Coronary artery (tissue), 2 donors: ENCODE measurements at places on chromosomes 16 and 17.
A peak's percentile ranks its signal among the peaks of the same experiment; 100 is the strongest.

DNA sequence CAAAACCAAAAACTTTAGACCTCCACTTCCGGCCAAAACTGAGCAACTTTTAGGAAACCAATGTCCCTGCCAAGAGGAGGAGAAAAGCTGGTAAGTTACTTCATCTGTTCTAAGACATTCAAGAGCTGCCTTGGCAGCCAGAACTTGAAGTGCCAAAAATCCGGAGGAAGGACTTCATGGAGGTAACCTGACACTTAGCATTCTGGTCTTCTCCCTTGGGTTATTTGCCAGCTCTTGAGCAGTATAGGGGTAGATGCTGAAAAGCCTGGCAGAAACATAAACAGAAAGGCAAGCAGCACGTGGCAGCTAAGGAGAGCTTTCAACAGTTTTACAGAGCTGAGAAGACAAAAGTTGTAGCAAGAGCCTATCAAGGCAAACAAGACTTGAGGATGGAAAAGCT lies 53.2 kb downstream of the CDYL2 start:
- DNase-seq = no peak

DNA sequence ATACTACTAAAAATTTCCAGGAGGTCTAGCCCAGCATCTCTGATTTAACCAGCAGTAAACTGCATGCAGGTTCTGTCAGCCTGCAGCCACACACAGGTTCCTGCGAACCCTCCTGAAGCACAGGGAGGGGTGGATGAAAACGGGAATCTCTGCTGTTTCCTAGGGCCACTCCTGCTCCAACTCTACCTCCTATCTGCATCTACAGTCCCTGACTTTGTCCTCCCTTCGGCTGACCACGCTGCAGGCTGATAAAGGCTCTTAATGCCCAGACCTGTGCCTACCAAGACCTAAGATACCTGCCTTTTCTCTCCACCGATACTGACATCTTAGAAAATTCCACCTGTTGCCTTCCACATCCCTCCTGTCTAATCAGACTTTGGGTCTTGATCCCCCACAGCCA lies 50.2 kb downstream of the CYTH1 start:
- no peak for DNase-seq

- DNase-seq = no peak
Measured at GRCh38 chr17:45380991-45381390, 51.7 kb downstream of the ARHGAP27 start.

DNA sequence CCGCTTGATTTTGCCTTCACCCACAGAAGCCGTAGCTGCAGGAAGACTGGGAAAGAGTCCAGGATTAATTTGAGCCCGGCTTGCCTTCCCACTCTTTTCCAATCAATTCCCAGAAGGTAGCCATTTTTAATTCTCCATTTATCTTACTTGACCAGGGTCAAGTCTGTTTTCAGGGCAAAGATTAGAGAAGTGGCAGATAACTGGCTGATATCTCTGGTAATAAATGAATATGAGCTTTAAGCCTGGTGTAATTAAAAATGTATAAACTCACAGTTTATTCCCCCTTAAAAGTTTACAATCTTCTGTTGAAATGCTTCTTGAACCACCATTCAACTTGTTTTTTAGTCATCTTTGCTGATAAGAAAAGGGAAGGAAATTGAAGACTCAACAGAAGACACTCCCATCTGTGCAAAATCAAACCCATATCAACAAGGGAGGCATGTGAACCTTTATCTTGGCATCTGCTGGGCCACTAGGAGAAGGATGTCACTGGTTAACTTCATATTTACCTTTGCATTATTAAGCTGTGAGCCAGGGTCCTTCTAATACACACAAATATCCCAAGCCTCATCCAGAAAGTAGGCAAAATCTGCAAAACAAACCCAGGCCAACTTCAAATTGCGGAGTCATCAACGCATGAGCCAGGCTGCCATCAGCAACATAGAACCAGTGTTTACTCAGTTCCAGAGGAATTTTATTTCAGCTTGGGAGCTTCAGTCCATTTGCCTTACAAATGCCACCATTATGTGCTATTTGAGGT lies 314.6 kb upstream of the MAF start:
- no peak for DNase-seq

DNA sequence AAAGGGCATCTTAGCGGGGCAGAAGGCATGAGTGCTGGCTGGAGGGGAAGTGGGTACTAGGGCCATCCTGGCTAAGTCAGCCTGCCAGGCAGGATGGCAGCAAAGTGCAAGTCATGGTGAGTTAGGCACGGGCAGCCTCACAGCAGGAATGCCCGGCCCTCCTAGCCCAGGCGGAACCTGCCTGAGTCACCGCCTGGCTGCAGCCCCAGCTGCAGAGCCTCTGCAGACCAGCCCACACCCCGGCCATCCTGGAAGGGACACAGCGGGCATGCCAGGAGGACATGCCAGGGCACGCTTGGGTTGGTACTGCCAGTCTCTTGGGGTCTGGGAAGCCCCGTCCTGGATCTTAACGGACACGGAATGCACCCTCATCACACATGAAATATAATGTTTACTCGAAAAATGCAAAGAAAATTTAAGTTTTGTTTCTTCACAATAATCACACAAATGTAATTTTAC lies 5.0 kb upstream of the ALDH3A1 start:
- peak; percentile 93 for DNase-seq

DNA sequence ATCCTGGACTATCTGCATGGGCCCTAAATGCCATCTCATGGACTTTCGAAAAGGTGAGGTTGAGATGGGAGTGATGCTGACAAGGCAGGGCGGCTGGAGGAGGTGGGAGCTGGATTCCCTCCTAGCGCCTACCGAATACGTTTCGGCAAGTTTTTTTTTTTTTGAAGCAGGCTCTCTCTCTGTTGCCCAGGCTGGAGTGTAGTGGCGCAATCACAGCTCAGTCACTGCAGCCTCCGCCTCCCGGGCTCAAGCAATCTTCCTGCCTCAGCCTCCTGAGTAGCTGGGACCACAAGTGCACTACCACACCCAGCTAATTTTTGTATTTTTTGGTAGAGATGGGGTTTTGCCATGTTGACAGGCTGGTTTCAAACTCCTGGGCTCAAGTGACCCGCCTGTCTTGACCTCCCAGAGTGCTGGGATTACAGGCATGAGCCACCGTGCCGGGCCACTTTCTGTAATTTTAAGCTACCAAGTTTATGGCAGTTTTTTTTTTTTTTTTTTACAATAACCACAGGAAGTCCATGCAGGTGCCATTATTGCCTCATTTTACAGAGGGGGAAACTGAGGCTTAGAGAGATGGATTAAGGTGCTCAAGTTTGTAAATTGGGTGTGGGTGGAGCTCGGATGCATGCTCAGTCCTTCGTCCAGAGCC lies 246.4 kb downstream of the PRKCA start:
- DNase-seq = no peak

- DNase-seq = no peak
Measured at GRCh38 chr16:65745-66144, 6.7 kb downstream of the RHBDF1 start.

- DNase-seq = no peak
Measured at GRCh38 chr17:75834279-75834920, 9.8 kb downstream of the UNC13D start.

DNA sequence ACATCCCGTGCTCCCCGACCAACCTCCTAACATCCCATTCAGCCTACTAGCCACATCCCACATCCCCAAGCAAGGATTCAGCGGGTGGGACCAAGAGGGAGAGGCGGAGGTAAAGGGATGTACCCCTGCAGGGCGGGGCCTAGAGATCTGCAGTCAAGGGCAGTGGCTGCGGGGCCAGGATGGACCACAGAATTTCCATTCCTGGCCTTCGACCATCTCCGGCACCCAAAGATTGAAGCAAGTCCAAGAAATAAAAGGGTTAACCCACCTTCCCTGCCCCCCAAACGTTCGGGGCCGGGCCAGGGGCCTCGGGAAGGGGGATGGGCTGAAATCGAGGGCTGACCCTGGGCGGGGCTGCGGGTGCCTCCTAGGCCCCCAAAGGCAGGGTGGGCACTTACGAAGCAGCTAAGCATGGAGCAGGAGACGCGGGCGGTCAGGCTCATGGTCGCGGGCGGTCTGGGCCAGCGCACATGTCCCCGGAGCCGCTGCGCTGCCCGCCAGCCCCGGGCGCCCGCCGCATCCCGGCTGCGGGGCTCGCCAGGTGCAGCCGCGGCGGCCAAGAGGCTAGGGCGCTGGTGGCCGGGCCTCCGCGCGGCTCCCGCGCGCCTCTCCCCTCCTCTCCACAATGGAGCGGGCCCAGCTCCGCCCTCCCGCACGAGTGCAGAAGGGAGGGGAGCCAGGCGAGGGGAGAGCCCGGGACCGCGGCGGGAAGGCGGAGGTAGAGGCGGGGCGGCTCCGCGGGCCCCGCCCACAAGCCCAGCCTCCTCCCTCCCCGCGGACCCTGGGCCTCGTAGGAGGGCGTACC lies at the start of gene MTMR4:
Gene MTMR4, minus strand, starts transcription at position 674 of the 805 bp plus-strand sequence. Its CDS starts 231 bp downstream, at position 443.
- DNase-seq = peak; percentile 84

DNA sequence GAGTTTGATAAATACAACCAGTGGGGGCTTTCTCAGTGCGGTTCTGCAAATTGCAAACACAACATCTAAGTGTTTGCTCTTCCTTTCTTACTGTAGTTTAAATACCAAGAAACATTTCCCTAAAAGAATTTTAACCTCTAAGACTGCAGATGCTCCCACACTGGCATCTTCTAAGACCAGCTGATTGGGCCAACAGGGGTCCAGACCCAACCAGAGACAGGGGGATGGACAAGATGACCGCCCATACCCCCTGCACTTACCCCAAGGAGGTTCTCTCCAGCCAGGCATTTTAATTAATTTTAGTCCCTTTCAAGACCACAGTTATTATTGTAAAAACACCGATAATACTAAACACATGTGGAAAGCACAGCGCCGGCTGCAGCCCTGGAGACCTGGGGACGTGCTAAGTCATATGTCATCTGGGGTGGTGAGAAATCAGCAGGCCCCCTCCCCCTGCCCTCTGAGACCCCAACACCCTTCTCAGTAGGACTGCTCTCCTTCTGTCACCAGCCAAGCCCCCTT lies 242.3 kb downstream of the SOX9 start:
- no peak for DNase-seq
